CD4-positive, alpha-beta T cell treated with Interleukin-6 at 100 ng/mL for 8 hours (primary cell): ENCODE measurements at places on chromosomes 2 and 18.
A peak's percentile ranks its signal among the peaks of the same experiment; 100 is the strongest.

DNA sequence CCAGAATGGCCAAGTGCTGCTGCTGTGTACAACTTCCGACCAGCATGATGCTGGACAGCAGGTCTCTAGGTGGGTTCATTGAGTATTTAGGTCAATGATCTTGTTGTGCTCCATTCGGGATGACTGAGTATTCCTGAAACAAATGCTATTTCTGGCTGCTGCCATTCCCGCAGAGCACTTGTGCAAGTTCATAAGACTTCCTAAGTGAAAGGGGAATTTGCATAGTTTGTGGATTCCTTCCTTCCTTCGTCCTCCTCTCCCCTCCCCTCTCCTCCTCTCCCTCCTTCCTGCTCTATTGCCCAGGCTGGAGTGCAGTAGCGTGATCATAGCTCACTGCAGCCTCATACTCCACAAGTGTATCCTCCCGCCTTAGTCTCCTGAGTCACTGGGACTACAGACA is 40.4 kb downstream of the LDLRAD4 start:
- DNase-seq: no peak

GRCh38 chr18:44325903-44326635 is 354.6 kb upstream of the SETBP1 start:
- no peak for DNase-seq

GRCh38 chr2:209970271-209970670 is 32.2 kb upstream of the RPE start:
- DNase-seq: no peak

DNA sequence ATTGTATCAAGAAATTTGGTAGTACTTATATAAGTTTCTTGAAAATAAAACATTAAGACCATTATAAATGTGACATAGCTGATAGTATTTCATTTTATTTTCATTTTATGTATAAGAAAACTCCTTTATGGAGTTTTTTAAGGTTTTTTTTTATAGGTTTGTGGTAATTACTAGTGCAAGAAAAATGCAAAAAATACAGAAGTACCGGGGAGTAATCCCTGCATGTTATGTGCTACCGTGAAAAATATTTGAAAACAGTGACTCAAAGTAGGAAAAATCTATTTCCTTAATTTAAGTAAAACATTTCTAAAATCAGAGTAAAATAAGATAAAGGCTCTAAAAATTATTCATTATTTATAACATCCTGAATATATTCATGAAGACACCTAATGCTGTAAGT is 21.6 kb downstream of the ZSWIM2 start:
- DNase-seq: no peak

DNA sequence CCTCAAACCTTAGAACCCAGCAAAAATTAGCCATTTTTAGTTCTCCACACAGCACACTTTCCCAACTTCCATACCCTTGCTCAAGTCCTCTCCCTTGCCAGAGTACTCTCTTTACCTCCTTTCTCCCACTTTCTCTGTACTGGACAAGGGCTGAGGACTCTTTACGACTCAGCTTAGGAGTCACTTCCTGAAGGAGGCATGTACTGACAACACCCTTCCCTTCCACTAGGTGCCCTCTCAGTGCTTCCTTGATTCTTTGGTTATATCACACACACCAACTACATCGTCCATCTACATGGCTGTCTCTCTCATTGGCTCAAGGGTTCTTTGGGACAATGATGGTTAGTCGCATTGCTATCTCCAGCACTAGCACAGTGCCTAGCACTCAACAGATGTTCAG is 5.2 kb upstream of the C18orf63 start:
- no peak for DNase-seq

GRCh38 chr2:50448556-50448955 is 583.4 kb downstream of the NRXN1 start:
- DNase-seq: no peak

GRCh38 chr18:10525371-10525691 is 496 bp upstream of the NAPG start:
- no peak for DNase-seq

GRCh38 chr2:79248776-79249175 is 89.2 kb upstream of the REG3A start:
- no peak for DNase-seq

DNA sequence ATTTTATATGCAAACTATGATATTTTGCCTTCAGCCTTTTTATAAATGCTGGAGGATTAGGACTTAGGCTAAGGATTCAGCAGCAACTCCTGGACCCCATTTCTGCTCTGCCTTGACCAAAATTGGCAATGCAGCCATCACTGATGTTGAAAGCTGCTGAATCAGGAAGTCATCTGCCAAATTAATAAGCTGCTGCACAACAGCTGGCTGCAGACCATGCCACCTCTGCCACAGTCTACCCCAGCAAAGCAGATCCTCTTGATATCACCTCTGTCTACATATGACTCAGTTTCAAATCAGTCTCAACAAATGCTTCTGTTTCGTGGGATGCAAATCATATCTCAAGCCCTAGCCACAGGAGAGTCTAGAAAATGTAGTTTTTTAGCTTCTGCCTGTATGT is 7.1 kb upstream of the SOS1 start:
- peak; percentile 74 for DNase-seq

GRCh38 chr18:24704946-24705630 is 244.7 kb downstream of the HRH4 start:
- DNase-seq: no peak

DNA sequence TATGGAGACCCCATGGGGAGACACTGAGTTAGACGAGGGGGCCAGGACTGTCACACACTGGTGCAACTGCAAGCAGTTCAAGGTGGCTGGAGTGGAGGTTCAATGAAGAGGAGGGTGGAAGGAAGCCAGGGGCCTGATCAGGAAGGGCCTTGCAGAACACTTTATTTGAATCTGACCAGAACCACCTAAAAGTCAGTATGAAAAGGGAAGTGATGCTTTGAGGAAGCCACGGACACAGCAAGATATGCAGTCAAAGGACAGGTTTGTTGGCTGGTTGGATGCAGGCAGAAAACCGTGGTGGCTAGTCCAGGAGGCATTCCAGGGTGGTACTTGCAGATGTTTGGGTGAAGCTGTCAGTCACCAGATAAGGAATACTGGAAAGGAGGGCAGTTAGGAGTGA is 3.5 kb upstream of the FAM124B start:
- DNase-seq: no peak

GRCh38 chr2:31202041-31202440 is 15.3 kb downstream of the CAPN14 start:
- DNase-seq: no peak

DNA sequence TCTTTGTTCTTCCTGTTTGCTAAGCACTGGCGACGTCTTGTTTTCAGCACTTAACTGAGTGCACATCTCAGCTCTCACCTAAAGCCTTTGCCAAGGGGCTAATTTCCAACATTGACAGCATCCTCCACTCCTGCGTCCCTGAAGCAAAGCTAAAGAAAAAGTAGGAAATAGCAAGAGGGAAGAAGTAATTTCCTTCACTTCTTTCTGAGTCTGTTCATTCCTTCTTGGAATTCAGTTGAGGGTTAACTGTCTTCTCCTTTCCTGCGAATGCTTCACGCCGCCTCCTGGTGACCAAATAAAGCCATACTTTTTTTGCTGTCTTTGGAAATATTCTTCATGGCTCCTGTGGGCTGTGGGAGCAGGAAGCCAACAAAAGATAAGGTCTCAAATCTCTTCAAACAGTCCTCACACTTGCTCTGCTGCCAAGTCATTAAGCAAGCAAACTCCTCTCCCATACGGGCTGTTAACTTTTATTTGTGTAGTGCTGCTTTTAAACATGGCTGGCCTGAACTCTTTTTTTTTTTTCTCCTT is 100.9 kb downstream of the DPP10 start:
- no peak for DNase-seq

GRCh38 chr18:48825101-48825745 is 125.5 kb downstream of the SMAD7 start:
- no peak for DNase-seq
